ENCODE measurements at places on chromosomes 3 and 15. TPM values are rescaled to one million over a fixed set of nuclear protein-coding genes. Genes with fewer than 3 reads are reported as not detected.
A peak's percentile ranks its signal among the peaks of the same experiment; 100 is the strongest.

GRCh38 chr15:80401456-80401855, 2.7 kb upstream of the ARNT2 start:
- H3K27me3 ChIP-seq: no peaks in the 10 kb centered on the region
- DNase-seq: no peak
- H3K36me3 ChIP-seq: no peaks in the 10 kb centered on the region
- no peak overlapping the region for H3K27ac ChIP-seq
- no peak overlapping the region for H3K4me3 ChIP-seq

DNA sequence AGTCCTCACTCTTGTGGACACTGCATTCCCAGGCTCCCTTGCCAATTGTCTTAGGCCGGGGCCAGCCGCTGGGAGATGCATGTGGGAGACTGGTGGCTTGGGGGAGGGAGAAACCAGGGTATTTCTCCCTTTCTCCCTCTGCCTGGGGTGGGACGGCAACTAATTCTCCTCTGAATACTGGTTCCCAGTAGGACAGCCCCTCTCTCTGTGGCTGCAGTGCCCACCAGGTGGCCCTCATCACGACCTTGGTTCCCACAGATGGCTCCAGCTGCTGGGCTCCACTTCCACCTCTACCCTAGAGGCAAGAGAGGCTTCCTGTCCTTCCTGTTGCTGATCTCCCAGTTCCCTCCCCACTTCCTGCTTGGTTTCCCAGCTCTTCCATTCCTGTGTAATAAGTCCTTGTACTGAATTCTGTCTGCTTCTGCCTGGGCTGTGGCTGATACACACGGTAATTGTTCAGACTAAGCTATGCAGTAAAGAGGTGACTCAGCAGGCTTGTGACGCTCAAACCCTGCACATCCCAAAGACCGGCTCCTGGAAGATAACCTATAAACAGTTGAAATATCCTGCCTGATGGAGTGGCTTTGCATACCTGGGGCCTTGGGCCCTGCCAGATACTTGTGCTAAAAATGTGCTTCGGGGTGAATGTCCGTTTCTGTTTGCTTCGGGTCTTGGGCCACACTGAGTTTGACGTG, 20.4 kb upstream of the COPG1 start:
- H3K4me1 ChIP-seq: peaks cover 58% of the 10 kb centered on the region
- DNase-seq: no peak
- peak overlapping the region; percentile 84 for H3K27ac ChIP-seq
- no peaks in the 10 kb centered on the region for H3K36me3 ChIP-seq
- H3K27me3 ChIP-seq: no peaks in the 10 kb centered on the region
- no peak overlapping the region for H3K4me3 ChIP-seq

- H3K27me3 ChIP-seq: no peaks in the 10 kb centered on the region
- H3K4me3 ChIP-seq: no peak overlapping the region
- H3K27ac ChIP-seq: peak overlapping the region; percentile 42
- no peaks in the 10 kb centered on the region for H3K4me1 ChIP-seq
- no peak for DNase-seq
Observed at GRCh38 chr3:71309886-71310285, 273.6 kb downstream of the FOXP1 start.

GRCh38 chr3:143134471-143134870, 14.9 kb downstream of the CHST2 start:
- no peak for DNase-seq
- no peaks in the 10 kb centered on the region for H3K27me3 ChIP-seq
- H3K4me3 ChIP-seq: no peak overlapping the region
- no peaks in the 10 kb centered on the region for H3K36me3 ChIP-seq
- no peak overlapping the region for H3K27ac ChIP-seq

GRCh38 chr3:18061737-18062656, 319.6 kb upstream of the TBC1D5 start:
- no peak overlapping the region for H3K4me3 ChIP-seq
- no peaks in the 10 kb centered on the region for H3K4me1 ChIP-seq
- no peak for DNase-seq
- H3K27ac ChIP-seq: no peak overlapping the region
- no peaks in the 10 kb centered on the region for H3K36me3 ChIP-seq

DNA sequence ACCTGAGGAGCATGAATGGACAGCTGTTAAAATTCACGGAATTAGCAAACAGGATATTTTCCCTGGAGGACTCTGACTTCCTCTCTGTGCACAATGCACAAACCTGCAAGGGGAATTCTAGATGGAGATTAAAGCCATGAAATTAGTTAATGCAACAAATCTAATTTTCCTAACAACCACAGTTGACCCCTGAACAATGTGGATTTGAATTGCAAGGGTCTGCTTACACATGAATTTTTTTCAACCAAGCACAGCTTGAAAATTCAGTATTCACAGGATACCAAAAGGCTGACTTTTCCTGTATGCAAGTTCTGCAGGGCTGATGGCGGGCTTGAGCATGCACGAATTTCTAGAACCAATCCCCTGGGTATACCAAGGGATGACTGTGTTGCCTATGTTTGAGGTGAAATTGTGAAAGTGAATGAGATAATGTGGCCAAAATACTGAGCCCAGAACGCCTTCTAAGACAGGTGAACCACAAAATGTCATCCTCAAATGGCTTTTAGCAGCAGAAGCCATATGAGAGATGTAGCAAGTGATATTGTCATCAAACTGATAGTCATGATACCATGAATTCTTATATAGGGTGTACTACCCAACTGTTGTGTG, 52.5 kb downstream of the COL8A1 start:
- H3K27me3 ChIP-seq: no peaks in the 10 kb centered on the region
- no peak for DNase-seq
- no peak overlapping the region for H3K4me3 ChIP-seq
- H3K4me1 ChIP-seq: no peaks in the 10 kb centered on the region

DNA sequence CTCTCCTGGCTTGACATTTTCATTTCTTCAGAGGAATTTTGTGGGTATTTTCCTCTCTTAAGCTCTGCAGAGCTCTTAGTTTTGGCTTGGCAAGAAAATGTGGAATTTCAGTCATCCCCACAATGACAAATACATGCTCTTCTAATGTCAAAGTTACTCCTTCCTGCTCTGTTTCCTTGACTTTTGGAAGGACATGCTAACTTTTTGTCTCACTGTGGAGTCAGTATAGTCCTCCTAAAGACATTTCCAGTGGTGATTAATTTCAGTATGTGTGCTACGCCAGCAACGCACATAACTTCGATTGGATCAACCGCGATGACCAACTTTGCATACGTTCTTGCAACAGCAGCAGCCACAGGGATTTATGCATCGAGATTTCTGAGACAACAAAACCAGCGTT, 13.3 kb downstream of the EBLN2 start:
- H3K27me3 ChIP-seq: no peaks in the 10 kb centered on the region
- H3K27ac ChIP-seq: no peak overlapping the region
- no peak overlapping the region for H3K4me3 ChIP-seq
- H3K4me1 ChIP-seq: no peaks in the 10 kb centered on the region

- H3K27ac ChIP-seq: no peak overlapping the region
- H3K4me3 ChIP-seq: no peak overlapping the region
- H3K27me3 ChIP-seq: no peaks in the 10 kb centered on the region
- no peaks in the 10 kb centered on the region for H3K4me1 ChIP-seq
Observed at GRCh38 chr15:35293353-35294130, 208.4 kb upstream of the NANOGP8 start.

DNA sequence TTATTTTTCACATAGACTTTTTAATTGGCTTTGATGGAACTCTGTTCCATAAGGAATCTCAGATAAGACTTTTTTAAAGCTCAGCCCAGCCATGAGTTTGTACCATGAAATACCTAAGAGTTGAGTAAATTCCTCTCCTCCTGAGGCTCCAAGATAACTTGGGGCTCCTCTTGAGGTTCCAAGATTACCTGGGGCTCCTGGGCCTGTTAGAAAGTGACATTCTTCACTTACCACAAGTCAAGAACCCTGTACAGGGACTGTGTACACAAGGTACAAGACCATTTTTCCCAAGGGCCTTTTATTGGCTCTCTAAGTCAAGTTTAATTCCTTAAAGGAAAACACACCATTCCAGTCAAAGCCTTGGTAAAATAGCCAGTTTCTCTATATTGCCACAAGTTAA, 111.3 kb upstream of the PRR20G start:
- H3K4me3 ChIP-seq: no peak overlapping the region
- H3K4me1 ChIP-seq: no peaks in the 10 kb centered on the region
- no peak overlapping the region for H3K27ac ChIP-seq
- H3K36me3 ChIP-seq: no peaks in the 10 kb centered on the region
- H3K27me3 ChIP-seq: no peaks in the 10 kb centered on the region

DNA sequence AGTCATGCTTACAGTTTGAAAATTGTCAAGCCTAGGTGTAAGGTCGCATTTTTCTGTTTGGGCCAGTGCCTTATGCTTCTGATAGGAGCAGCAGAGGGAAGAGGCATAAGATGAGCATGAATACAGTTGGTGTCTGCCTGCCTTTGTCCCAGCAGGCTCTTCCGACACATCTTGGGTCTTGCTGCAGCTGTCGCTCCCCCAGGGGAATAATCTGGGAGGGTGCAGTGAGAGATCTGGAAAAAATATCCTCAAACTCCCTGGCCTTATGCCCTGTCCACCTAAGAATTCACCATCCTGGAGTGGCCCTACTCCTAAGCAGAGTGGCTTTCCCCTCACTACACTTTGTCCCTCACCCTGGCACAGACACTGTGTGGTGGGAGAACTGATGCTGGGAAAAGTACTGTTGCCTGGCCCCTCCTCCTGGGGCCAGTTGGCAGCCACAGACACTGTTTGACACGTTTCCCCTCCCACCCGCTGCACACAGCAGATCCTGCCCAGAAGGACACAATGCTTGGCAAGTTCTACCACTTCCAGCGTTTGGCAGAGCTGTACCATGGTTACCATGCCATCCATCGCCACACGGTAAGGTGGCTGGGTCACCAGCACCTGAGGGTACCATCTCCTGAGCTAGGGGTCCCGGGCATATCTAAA, 21.1 kb upstream of the RHO start:
- peaks cover 59% of the 10 kb centered on the region for H3K4me1 ChIP-seq
- DNase-seq: no peak
- H3K27me3 ChIP-seq: no peaks in the 10 kb centered on the region
- no peak overlapping the region for H3K4me3 ChIP-seq
- no peak overlapping the region for H3K27ac ChIP-seq
- peaks cover 33% of the 10 kb centered on the region for H3K36me3 ChIP-seq

DNA sequence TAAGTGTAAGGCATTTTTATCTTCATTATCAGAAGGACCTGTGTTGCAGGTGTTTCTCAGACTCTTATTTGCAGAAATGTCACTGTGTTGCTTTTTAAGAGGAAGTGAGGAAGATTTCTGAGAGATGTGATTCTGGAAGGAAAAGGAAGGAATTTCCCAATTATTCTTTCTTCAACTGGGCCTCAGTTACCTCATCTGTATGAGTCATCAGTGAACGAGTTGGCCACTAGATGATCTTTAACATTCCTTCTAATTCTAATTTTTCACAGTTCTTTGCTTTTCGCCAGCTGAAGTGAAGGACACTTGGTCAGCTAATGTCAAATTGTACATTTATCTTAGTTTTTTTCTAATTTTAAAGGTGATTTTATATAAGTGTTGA, 28.9 kb downstream of the CLEC3B start:
- peaks cover 18% of the 10 kb centered on the region for H3K4me1 ChIP-seq
- DNase-seq: no peak
- H3K27me3 ChIP-seq: no peaks in the 10 kb centered on the region
- H3K27ac ChIP-seq: no peak overlapping the region
- H3K4me3 ChIP-seq: no peak overlapping the region

DNA sequence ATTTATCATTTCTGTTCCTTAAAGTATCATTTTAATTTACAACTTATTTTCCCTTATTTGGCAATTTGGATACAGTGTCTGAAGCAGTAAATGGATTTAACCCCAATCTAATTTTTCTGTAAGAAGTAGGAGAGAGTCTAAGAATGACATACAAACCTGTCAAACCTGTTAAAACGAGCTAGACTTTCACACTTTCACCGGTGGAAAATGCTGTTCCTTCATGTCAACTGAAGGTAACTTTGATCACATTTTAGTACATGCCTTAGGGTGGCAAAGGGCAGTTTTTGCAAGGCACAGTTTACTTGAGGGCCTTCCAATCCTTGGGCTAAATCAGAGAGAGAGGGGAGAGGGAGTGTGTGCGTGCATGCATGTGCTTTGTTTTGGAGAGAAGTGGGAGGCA, 221.4 kb downstream of the THSD4 start:
- no peak overlapping the region for H3K4me3 ChIP-seq
- no peaks in the 10 kb centered on the region for H3K4me1 ChIP-seq
- DNase-seq: no peak

DNA sequence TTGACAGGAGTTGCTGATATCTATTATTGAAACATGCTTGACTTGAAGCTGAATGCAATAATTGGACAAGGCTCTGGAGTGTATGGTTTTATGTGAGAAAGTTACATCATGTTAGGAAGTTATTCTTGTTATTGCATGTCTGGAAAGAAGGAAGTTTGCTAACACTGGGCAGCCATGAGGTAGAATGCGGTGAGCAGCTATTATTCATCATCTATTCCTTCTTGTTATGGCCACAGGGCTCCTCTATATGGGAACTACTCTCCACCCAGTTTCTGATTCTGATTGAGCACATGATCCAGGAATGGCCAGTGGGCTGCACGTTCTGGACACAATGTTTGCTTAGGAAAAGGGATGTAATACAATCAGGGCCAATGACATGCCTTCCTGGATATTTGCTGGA, 37.8 kb upstream of the SCN5A start:
- no peak for DNase-seq
- H3K27me3 ChIP-seq: no peaks in the 10 kb centered on the region
- no peak overlapping the region for H3K4me3 ChIP-seq
- H3K4me1 ChIP-seq: no peaks in the 10 kb centered on the region

DNA sequence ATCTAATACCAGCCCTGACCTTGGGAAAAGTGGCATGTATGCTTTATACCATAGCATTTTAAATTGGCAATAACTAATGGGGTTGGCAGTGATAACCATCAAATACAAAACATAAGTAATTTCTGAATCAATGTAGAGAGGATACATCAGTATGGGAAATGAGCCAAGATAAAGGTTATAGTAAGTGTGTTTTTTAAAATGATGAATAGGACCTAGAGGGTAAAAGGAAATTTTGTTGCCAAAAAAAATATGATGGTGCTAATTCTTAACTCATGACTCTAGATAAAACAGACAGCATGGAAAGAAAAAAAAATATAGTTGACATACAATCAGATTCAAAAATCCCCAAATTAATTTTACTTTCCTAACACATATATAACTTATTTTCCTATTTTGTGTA, 75.4 kb upstream of the ROBO1 start:
- DNase-seq: no peak
- no peak overlapping the region for H3K4me3 ChIP-seq
- H3K36me3 ChIP-seq: no peaks in the 10 kb centered on the region
- no peak overlapping the region for H3K27ac ChIP-seq
- H3K4me1 ChIP-seq: no peaks in the 10 kb centered on the region
- no peaks in the 10 kb centered on the region for H3K27me3 ChIP-seq

- H3K4me1 ChIP-seq: no peaks in the 10 kb centered on the region
- H3K27me3 ChIP-seq: no peaks in the 10 kb centered on the region
- no peak overlapping the region for H3K4me3 ChIP-seq
- no peak for DNase-seq
Observed at GRCh38 chr3:85030052-85030451, 71.3 kb downstream of the CADM2 start.

- H3K36me3 ChIP-seq: peaks cover 47% of the 10 kb centered on the region
- peaks cover 67% of the 10 kb centered on the region for H3K4me1 ChIP-seq
- H3K4me3 ChIP-seq: no peak overlapping the region
- no peak overlapping the region for H3K27ac ChIP-seq
- no peaks in the 10 kb centered on the region for H3K27me3 ChIP-seq
Observed at GRCh38 chr15:68787609-68788263, 33.0 kb downstream of the ANP32A start.

Gene MINDY4B
- not detected for total RNA-seq

Gene ARL6
- total RNA-seq: 2.9 TPM

Gene NPAP1
- total RNA-seq: not detected

Gene FGD5
- total RNA-seq: 18.8 TPM

Gene DNAH1
- total RNA-seq: 1.5 TPM

Gene PAK6
- total RNA-seq: 32.5 TPM

Gene ST8SIA2
- total RNA-seq: 0.37 TPM

Gene PRSS50
- total RNA-seq: not detected

Gene MED12L
- total RNA-seq: 0.07 TPM
